MCF 10A (cell line): ENCODE measurements at places on chromosomes 3 and 15. TPM values are rescaled to one million over a fixed set of nuclear protein-coding genes. Genes with fewer than 3 reads are reported as not detected.

DNA sequence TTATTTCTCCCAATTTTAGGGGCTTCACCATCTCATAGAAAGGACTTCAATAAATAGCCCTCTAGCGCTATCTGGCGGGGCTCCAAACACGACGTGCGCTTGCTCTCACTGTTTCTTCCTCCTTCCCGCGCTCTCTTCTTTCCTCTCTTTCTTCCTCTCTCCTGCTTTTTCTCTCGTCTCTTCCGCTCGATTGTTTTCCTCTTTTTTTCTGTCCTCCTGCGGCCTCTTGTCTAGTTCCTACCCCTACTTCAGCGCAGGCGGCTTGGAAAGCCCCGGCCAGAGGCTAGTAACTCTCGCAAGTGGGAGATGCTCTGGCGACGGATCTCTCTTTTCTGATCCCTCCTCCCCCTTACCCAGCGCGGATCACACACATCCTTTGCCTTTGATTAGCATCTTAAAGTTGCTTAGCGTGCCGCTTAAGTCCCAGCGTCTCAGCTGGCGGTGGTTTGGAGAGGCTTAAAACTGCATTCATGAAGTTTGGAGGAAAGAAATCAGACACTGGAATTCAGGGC is 6.2 kb upstream of the MEIS2 start:
- H3K4me3 ChIP-seq = no peak overlapping the region
- no peak overlapping the region for H3K27ac ChIP-seq
- H3K27me3 ChIP-seq = no peaks in the 10 kb centered on the region
- no peak for DNase-seq
- H3K36me3 ChIP-seq = no peaks in the 10 kb centered on the region
- peaks cover 5% of the 10 kb centered on the region for H3K4me1 ChIP-seq

The EIF4E3 gene
- total RNA-seq = 4.3 and 7.6 TPM in 2 replicates

GRCh38 chr15:30922480-30923311 is 19.0 kb downstream of the FAN1 start:
- peaks cover 80% of the 10 kb centered on the region for H3K36me3 ChIP-seq
- H3K27me3 ChIP-seq = no peaks in the 10 kb centered on the region
- no peaks in the 10 kb centered on the region for H3K4me1 ChIP-seq
- no peak overlapping the region for H3K27ac ChIP-seq

- H3K27ac ChIP-seq = no peak overlapping the region
- H3K36me3 ChIP-seq = no peaks in the 10 kb centered on the region
- no peak overlapping the region for H3K4me3 ChIP-seq
Observed at GRCh38 chr15:60787837-60788691, 309.1 kb upstream of the ICE2 start.

The FANCD2OS gene
- total RNA-seq = not detected in 2 replicates

DNA sequence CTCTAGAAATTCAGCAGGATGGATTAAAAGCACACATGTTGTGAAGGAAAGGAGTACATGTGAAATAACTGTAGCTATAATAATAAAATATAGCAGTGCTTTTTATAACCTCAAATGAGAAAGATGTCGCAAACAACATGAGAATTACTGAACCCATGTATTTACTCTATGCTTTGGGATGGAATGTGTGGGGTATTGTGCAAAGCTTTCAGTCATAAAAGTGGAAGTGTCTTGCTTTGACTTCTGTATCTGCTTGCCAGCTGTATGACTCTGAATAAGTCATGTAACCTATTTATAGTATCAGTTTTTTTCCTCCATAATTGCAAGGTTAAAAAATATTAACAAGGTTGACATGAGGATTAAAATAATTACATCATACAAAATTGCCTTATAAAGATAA is 519.3 kb upstream of the CADM2 start:
- DNase-seq = peak; percentile 58
- no peaks in the 10 kb centered on the region for H3K36me3 ChIP-seq
- H3K4me3 ChIP-seq = no peak overlapping the region
- no peaks in the 10 kb centered on the region for H3K27me3 ChIP-seq

DNA sequence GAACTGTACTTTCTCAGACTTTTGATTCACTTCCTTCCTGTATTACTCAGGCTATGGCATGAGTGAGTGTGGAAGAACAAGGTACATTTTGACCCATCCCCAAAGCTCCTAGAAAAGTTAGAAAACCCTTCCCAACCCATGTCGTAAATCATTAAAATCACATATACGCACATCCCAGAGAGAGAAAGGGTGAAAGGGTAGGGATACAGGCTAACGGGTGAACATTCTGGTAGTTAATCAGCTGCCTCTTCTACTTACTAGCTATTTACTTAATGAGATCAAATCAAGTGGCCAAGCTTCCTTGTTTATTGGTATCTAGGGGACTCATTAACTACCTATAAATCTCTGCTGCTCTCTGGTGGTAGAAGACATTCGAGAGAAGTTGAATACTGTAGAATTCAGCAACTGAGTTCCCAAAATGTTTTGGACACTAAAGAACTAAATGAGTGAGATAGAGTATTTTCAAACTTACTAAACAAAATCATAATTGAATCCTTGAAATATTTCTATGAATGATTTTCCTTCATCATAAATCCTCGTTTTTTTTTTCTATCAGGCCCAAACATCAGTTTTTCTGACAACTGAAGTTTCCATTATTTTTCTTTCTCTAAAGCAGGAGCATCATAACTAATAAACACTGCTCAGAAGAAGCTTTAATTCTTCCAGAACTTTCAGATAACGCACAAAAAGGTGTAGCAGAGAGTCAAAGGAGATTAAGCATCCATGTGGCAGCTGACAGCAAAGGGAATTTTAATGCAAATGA is 124.2 kb downstream of the IMPG2 start:
- H3K4me3 ChIP-seq = no peak overlapping the region
- no peaks in the 10 kb centered on the region for H3K36me3 ChIP-seq
- peak; percentile 72 for DNase-seq
- no peaks in the 10 kb centered on the region for H3K27me3 ChIP-seq
- H3K4me1 ChIP-seq = peaks cover 23% of the 10 kb centered on the region

DNA sequence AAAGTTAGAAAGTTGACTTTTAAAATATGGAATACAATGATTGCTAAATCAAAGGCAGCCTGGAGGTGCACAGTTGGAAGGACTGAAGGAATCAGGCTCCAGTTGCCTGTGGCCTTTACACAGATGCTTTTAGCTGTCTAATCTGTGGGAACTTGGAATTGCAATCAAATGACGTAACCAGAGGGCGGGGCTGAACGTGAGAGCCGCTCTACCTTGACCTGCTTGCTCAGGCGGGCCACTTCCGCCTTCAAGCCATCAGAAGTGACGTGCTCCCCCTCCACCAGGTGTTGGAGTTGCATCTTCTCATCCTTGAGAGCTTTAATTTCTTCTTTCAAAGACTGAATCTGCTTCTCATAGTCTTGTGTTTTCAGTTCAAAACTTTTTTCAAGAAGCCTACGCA is 37.7 kb upstream of the GNB5 start:
- no peaks in the 10 kb centered on the region for H3K4me1 ChIP-seq
- H3K36me3 ChIP-seq = peaks cover 40% of the 10 kb centered on the region
- no peaks in the 10 kb centered on the region for H3K27me3 ChIP-seq
- H3K4me3 ChIP-seq = no peak overlapping the region
- peak; percentile 66 for DNase-seq

DNA sequence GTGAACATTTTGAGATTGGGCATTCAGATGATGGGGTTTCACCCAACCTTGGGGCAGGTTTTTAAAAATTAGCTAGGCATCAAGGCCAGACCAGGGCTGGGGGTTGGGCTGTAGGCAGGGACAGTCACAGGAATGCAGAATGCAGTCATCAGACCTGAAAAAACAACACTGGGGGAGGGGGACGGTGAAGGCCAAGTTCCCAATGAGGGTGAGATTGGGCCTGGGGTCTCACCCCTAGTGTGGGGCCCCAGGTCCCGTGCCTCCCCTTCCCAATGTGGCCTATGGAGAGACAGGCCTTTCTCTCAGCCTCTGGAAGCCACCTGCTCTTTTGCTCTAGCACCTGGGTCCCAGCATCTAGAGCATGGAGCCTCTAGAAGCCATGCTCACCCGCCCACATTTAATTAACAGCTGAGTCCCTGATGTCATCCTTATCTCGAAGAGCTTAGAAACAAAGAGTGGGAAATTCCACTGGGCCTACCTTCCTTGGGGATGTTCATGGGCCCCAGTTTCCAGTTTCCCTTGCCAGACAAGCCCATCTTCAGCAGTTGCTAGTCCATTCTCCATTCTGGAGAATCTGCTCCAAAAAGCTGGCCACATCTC is 6.1 kb downstream of the RHO start:
- H3K4me1 ChIP-seq = no peaks in the 10 kb centered on the region
- no peak overlapping the region for H3K4me3 ChIP-seq
- no peak for DNase-seq
- no peaks in the 10 kb centered on the region for H3K36me3 ChIP-seq

DNA sequence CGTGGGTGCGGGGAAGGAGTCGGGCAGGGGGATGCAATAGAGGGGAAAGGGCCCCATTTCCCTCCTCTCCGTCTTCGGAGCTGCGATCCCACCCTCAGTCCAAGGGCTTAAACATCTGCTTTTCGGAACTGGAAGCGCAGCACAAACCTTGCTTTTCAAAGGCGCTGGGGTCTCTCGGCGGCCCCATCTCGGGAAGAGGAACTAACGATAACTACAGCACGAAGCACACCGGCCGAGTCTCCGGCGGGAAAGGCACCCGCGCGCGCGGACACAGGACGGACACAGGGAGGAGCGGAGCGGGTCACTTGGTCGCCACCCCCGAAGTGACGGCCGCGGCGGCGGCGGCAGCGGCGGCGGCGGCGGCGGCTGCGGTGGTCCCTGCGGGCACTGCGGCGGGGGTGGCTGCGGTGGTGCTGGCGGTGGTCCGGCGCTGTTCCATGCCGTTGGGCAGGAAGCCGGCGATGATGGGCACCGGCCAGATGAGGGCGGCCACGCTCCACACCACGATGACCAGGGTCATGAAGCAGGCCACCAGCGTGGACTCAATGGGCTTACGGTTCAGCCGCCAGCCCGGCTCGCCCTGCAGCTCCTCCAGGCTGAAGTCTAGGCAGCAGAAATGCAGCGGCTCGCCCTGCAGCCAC is 1.1 kb downstream of the TMEM158 start:
- peaks cover 6% of the 10 kb centered on the region for H3K4me1 ChIP-seq
- no peaks in the 10 kb centered on the region for H3K36me3 ChIP-seq
- peak; percentile 67 for DNase-seq
- H3K27me3 ChIP-seq = peaks cover 29% of the 10 kb centered on the region
- H3K4me3 ChIP-seq = peak overlapping the region; percentile 77

DNA sequence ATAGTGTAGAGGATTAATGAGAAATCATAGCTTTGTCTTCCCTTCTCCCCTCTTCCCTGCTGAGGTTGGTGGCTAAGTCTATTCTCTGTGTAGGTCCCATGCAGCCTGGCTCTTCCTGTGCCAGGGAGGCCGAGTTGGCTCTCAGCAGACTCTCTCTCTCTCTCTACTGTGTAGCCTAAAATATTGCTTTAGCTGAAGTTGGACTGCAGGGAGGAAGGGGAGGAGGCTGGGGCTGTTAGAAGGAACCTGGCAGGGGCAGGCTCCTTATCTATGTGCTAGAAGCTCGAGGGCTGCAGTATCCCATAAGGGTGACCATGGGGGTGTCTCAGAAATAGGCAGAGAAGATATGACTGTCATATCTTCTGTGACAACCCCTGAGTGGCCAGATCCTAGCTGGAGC is 160.8 kb downstream of the EPHB1 start:
- DNase-seq = no peak
- H3K27me3 ChIP-seq = no peaks in the 10 kb centered on the region
- H3K27ac ChIP-seq = no peak overlapping the region
- H3K4me3 ChIP-seq = no peak overlapping the region
- H3K4me1 ChIP-seq = no peaks in the 10 kb centered on the region

DNA sequence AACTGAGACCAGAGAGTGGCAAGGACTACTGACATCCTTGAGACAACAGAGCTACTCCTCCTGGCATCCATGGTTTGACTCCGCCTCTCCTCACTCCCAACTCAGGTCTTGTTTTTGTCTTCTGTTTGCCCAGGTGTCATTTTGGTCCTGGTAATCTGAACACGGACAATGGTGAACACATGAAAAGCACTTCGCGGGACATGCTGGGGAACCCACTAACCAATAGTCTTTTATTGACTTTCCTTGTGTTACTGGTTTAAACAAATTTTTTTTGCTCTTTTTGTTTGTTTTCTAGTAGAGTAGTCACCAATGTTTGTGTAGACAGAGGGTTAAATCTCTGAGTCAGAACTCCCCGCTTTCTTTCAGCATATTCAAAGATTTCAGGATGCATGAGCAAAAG is 38.4 kb downstream of the LARP6 start:
- H3K27me3 ChIP-seq = no peaks in the 10 kb centered on the region
- H3K27ac ChIP-seq = no peak overlapping the region
- H3K4me1 ChIP-seq = peaks cover 5% of the 10 kb centered on the region
- no peak for DNase-seq

GRCh38 chr15:69265347-69265955 is 33.3 kb upstream of the PAQR5 start:
- H3K27ac ChIP-seq = no peak overlapping the region
- H3K4me1 ChIP-seq = no peaks in the 10 kb centered on the region
- no peak overlapping the region for H3K4me3 ChIP-seq
- no peaks in the 10 kb centered on the region for H3K27me3 ChIP-seq
